Activated T-cell treated with anti-CD3 and anti-CD28 coated beads for 4 hours (primary cell): ENCODE measurements at places on chromosomes 4 and X.

- DNase-seq = no peak
These were observed 471.8 kb downstream of the KCNIP4 start for GRCh38 chr4:21476757-21477156.

DNA sequence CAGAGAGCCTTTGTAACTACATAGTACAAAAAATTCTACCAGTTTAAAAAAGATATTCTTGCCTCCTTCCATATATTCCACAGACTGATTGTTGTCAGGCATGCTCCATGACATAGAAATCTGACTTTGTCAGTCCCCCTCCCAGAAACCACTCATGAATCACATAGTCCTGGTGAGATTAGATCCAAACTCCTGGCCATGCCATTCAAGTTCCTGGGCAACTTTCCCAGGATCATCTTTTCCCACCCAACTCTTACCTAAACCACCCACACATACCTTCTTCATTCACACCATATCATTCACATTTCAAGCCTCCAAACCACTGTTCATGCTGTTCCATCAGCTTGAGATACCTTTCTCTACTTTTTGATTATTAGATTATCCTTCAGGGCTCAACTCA is 46.4 kb downstream of the SLC16A2 start:
- no peak for DNase-seq

DNA sequence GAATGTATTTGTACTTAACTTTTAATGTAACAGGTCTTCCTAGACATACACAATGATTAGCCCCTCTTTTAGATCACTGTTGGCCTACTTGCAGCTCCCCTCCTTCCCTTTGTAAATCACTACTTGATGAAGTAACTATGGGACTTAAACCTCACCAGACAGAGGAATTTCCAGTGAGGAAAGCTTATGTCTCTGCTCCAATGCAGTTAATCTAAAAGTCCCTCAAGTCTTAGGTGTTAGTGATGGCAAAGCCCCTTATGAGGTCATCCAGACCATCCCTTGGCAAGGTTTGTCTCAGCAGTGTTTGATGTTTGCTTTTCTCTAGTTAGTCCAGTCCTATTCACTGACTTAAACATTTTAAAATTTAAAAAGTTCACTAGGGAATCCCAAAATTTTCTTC is 877.3 kb upstream of the INTU start:
- DNase-seq = no peak

DNA sequence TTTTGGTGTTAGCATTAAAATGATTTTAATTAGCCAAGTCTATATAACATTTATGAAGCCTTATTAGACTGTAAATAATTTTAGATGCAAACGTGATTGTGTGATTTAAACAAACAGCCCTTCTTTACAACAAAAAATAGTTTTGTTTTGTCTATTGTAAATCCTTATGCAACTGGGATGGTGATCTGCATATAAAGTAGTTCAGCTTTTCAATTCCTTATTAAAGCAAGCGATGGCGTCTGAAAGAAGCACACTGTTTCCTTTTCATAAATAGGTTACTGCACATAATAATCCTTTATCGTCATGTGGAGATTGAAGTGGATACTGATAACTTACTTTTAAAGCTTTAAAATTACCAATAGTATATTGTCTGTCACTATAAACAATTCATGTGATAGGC is 8.8 kb downstream of the SLITRK2 start:
- no peak for DNase-seq

GRCh38 chrX:133574716-133575115 is 159.4 kb upstream of the GPC4 start:
- no peak for DNase-seq

DNA sequence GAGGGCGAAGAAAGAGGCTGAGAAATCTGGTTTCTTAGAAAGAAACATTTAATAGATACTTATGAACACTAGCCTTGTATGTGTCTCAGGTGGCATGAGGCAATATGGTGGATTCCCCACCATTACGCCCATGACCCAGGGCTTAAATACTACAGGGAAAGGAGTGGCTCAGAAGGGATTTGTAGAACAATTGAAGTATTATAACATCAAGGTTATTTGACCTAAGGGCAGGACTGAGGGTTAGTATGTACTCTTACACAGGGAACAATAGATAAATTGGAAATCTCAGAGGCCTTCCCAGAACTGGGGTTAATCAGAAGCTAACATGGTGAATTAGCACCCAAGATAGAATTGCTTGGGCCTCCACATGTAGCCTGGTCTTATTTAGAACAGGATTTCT is 11.0 kb upstream of the USP46 start:
- no peak for DNase-seq

DNA sequence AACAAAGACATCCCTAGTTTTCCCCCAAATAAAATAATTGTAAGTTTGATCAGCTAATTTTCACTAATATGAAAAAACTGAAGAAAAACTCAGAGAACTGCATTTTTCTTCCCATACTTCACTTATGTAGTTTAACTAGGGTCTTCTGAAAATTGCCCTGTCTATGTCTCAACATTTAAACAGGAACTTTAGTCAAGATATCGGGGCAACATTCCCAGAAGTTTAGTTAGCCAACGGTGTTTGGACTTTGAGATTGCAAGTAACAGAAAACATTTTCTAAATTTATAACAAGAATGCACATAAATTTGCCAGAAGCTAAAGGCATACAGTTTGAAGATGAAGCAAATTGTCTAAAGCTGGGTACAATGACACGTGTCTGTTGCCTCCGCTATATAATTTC is 201.1 kb downstream of the ARAP2 start:
- DNase-seq = no peak

DNA sequence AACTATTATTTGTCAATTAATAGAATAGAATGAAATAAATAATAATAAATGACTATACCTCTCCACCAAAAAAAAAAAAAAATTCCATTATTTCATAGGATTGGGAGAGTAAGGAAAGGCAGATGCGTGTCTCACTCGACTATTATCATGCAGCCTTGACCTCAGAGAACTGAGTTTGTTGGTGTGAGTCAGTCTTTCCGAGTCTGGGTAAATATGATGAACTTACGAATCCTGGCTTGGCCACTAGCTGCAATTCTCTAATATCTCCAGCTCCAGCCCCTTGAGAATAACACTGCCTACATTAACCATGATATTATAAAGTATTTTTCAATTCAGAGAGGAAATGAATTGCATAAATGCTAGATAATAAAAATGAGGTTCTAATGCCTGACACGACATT is 46.6 kb upstream of the DHX15 start:
- no peak for DNase-seq

GRCh38 chr4:11299016-11299415 is 129.7 kb downstream of the HS3ST1 start:
- no peak for DNase-seq

DNA sequence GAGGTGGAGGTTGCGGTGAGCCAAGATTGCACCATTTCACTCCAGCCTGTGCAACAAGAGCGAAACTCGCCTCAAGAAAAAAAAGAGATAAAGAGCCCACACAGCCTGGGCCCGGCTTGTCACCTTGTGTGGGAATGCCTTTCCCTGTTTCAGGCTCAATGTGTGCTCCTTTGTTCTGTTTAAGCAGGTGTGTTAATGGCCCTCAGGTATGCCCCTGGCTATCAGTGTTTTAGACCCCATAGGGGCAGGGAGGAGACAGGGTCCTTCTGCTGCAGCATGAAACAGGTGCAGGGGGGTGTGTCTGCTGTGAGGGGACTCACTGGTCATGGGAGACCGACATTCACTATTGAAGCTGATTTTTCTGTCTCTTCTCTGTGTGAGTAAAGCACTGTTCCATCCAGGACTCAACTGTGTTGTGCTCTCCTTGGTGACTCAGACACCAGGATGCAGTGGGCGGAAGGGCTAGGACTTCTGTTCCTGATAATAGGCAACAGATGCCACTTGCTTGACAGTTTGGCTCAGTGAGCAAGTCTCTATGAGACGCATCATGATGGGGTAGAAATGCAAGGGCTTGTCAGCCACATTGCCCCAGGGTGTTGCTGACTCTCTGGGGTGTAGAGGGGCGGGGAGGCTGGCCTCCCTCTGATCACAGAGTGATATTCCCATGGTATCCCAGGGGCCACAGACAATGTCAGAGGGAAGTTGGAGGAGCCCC is 15.6 kb upstream of the LAP3 start:
- no peak for DNase-seq

DNA sequence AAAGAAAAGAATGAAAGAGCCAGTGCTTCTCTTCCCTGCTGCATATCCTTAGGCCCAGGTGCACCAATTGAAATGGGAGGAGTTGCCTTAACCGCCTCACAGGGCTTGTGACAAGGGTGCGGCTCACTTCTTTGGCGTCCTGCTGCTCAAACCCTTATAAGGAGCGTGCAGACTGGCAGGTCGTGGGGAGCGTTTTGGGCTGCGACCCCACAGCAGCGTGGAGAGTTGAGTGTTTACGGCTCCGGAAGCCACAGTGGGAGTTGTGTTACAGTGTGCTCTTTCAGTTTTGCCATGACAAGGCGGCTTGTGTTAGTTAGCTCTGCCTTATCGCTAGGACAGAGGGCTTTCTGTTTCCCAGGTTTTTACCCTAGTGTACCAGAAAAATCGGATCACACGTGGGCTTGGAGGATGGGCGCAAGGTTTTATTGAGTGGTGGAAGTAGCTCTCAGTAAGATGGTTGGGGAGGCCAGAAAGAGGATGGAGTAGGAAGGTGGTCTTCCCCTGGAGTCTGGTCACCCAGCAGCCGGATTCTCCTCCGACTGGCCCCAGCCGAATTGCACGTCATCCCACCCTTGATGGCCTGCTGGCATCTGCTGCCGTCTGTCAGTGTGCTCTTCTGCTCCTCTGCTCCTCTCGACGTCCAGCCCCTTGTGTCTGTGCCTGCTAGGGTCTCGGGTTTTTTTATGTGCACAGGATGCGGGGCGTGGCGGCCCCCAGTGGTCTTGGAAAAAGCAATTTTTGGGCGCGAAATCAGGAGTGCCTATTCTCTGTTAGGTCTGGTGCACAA is 718.9 kb downstream of the ARAP2 start:
- DNase-seq = no peak

DNA sequence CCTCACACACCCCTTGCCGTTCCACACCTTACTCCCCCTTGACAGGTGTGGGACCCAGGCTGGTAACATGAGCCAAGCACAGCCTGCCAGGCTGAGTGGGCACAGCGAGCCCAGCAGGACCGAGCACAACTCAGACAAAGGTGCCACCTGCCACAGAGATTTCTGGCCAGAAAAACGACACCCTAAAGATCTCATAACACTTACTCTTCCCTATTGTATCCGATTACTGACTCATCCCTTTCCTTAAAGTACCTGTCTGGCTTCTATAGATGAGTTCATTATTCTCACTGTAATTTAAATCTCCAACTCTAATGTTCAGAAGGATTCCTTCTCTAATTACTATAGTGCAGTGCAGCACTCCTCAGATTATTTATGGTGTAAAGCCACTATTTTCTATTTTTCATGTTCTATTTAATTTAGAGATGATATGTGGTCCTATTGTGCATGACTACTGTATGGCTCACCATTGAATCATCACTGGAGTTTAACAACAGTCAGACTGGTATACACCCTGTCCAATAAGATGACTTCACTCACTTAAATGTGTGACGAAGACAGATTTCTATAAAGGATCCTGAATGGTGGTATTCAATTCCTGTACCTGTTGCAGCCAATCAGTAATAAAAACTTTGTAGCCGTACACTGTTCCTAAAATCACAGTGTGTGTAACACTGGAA is 7.6 kb upstream of the SYTL5 start:
- no peak for DNase-seq

- no peak for DNase-seq
These were observed 26.5 kb downstream of the MSL3 start for GRCh38 chrX:11784543-11784942.

- DNase-seq = no peak
These were observed 88.3 kb downstream of the FAM53A start for GRCh38 chr4:1595789-1596325.

DNA sequence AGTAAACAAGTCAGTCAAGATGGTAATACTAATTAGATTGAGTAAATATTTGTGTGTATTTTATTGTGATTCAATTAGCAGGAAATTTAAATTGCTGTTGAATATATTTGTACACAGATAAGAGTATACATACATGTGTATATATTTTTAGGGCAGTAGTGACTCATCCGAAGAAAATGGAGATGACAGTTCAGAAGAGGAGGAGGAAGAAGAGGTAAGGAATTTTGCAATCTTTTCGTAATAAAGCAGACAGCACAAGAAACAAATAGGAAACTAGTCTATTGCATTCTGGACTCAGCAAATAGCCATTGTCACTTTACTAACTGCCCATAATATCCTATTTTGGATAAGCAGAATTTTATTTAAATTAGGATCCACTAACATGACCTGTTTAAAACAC is 6.6 kb downstream of the IBSP start:
- DNase-seq = no peak

- DNase-seq = no peak
These were observed 88.8 kb upstream of the PAK3 start for GRCh38 chrX:111007238-111007637.

DNA sequence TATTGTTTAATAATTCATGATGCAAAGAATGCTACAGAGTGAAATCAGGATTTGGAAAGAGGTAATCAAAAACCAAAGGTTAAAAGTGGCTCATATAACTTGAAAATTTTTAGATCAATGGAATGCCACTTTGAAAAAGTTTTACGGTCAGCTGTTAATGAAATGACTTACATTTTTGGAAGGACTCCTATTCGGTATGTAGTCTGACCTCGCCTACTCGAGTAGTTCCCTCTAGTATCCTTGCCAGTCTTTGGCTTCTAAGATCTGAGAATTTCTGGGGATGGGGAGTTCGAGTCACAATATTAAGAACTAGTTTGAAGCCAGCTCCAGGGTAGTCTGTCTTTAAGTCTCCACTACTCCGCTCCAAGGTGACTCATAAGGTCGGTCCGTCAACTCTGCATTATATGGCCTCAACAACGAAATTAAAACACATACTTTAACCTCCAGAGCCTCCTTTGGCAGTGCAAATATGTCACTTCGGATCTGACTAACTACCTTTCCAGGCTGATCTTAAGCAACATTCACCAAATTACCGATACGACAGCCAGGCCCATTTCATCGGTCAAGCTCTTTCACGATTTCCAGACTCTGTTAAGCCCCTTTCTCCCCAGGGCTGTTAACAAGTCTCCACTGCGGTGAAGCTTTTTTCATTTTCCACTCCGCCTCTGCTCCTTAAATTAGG is 733 bp upstream of the NAA15 start:
- no peak for DNase-seq

DNA sequence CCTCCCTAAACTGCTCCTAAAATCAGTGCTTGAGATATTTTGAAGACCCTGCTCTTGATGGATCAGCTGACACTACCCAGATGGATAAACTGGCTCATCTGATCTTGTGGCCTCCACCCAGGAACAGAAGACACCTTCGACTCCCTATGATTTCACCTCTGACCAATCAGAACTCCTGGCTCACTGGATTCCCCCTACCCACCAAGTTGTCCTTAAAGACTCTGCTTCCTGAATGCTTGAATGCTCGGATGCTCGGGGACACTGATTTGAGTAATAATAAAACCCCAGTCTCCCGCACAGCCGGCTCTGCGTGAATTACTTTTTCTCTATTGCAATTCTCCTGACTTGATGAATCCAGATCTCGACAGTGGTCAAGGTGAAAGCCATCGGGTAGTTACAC is 12.0 kb upstream of the RPS3A start:
- no peak for DNase-seq
